ENCODE measurements at places on chromosomes 2 and 18. TPM values are rescaled to one million over a fixed set of nuclear protein-coding genes. Genes with fewer than 3 reads are reported as not detected.

Gene COL3A1
- 303 TPM for total RNA-seq

Gene ANKRD30B
- total RNA-seq, result 11.5 TPM

Gene GPAT2
- total RNA-seq, result 8.8 TPM

Gene ACSL3
- total RNA-seq, result 50.9 TPM

Gene XIRP2
- total RNA-seq, result not detected

Gene MCM6
- 10.9 TPM for total RNA-seq

Gene EVX2
- total RNA-seq, result not detected

Gene FKBP1B
- 7.2 TPM for total RNA-seq

Gene SERPINB11
- total RNA-seq, result not detected

Gene ATP6V1C2
- total RNA-seq, result 0.66 TPM

Gene SERPINB3
- total RNA-seq, result not detected

Gene DOK6
- 1.3 TPM for total RNA-seq

Gene TEX44
- not detected for total RNA-seq

Measured in breast epithelium (tissue), 4 donors.